Colonic mucosa (tissue), 4 donors: ENCODE measurements at places on chromosomes 1 and 21. TPM values are rescaled to one million over a fixed set of nuclear protein-coding genes. Genes with fewer than 3 reads are reported as not detected.
A peak's percentile ranks its signal among the peaks of the same experiment; 100 is the strongest.

The MROH7 gene
- 3.7 TPM for total RNA-seq

DNA sequence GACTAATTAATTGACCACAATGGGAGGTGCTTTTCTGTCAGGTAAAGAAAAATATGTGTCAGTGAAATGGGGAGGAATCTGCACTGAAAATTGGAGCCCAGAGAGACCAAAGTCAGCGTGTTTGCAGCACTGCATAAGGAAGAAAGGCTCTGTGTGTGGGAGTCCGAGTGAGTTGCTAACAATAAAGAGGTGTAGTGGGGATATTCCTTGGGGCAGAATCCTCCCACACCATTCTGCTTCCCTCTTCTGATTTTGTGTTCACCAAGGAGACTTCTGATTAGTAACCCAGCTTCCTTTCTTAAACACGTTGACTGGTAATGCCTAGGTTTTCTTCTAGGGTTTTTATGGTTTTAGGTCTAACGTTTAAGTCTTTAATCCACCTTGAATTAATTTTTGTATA, 240.5 kb downstream of the RPS6KC1 start:
- DNase-seq, result no peak

The TMCC2 gene
- 0.25 TPM for total RNA-seq

The IL22RA1 gene
- total RNA-seq, result 15.5 TPM

GRCh38 chr1:38658883-38659282, 200.7 kb downstream of the RRAGC start:
- DNase-seq, result no peak

The LCE1A gene
- not detected for total RNA-seq

GRCh38 chr1:174940646-174941175, 59.0 kb upstream of the CACYBP start:
- DNase-seq, result no peak

The FMO1 gene
- total RNA-seq, result not detected

GRCh38 chr1:56409112-56409691, 170.2 kb downstream of the PLPP3 start:
- peak; percentile 70 for DNase-seq

The SLC35F3 gene
- total RNA-seq, result 0.13 TPM

The TMOD4 gene
- 0.67 TPM for total RNA-seq

DNA sequence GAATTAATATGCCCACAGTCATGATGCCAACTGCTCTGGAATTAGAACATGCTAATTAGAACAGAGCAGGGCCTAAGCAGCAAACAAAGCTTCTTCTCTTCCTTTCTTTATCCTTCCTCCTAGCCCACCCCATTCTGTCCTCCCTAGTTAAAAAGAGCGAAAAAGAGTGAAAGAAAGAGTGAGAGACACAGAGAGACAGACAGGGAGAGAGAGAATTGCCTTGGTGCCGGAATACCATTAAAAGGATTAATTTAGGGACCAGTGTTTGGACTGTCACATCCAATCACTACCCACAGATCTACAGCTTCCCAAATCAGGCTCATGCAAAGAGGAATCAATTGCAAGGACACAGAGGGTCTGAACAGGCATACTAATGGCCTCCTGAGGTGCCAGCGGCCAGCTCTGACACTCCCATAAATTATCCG, 7.0 kb downstream of the ERI3 start:
- no peak for DNase-seq

The MEAF6 gene
- 40.6 TPM for total RNA-seq

GRCh38 chr1:229452956-229453801, 19.3 kb upstream of the ACTA1 start:
- no peak for DNase-seq

DNA sequence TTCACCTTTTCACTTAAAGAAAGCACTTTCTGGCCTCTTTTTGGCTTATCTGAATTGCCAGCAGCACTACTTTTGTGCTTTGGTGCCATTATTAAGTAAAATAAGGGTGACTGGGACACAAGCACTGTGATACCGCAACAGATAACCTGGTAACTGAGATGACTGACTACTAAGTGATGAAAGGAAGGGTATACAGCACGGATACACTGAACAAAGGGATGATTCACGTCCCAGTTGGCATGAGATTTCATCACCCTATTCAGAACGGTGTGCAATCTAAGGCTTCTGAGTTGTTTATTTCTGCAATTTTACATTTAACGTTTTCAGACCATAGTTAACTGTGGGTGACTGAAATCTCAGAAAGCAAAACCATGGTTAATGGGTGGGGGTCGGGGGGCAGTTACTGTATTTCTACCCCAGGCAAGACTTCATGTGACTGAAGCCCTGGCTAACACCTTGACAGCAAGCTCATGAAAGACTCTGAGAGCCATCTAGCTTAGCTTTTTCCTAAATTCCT, 102.8 kb downstream of the CLIC6 start:
- no peak for DNase-seq

The KIF14 gene
- 2.7 TPM for total RNA-seq

The CFAP45 gene
- total RNA-seq, result not detected

GRCh38 chr1:22875241-22875640, 97.4 kb downstream of the LACTBL1 start:
- DNase-seq, result no peak

The GBP5 gene
- total RNA-seq, result 3.0 TPM

The CLDN14 gene
- 0.17 TPM for total RNA-seq

- DNase-seq, result no peak
These were observed 54.7 kb upstream of the BEND5 start for GRCh38 chr1:48831120-48831978.

The ACP6 gene
- total RNA-seq, result 22.7 TPM

GRCh38 chr1:7592120-7592798, 178.8 kb upstream of the VAMP3 start:
- DNase-seq, result no peak

DNA sequence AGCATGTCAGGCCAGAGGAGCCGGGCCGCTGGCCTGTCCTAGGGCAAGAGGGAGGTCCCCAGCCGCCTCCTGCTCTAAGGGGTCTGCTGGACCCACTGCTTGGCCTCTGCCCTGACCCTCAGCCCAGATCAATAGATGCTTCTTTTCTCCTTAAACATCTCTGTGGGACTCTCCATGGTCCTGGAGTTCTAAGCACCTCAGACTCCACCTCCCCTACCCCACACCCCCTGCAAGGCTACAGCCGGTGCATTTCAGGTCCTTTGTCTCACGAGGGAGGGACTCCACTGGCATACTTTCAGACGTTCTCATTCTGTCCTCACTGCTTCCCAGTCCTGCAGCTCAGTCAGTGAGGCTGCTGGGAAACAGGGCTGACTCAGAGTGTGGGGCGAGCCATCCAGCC, 11.0 kb downstream of the CNTN2 start:
- DNase-seq, result no peak

- DNase-seq, result no peak
These were observed 329.2 kb downstream of the TGFB2 start for GRCh38 chr1:218674280-218674773.

GRCh38 chr1:174116042-174116441, 43.3 kb upstream of the RABGAP1L start:
- no peak for DNase-seq

The FCRL5 gene
- 1.8 TPM for total RNA-seq

The BTBD19 gene
- total RNA-seq, result 2.5 TPM

The LCE1B gene
- not detected for total RNA-seq

DNA sequence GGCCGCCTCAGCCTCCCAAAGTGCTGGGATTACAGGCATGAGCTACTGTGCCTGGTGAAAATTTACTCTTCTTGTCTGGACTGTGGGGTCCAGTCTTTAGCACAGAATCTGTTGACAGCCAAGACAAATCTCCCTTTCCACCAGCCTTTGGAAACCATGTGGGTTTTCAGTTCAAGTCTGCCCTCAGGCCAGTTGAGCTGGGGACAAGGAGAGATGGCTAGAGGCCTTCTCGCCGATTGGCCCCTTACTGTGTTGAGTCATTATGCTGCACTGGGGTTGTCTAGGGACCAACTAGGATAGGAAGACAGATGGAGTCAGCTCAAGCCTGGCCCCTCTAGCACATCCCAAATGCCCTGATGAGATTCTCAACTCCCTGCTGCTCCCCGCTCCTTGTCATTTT, 8.6 kb upstream of the NKAIN1 start:
- DNase-seq, result no peak

GRCh38 chr1:223721658-223722607, 9.6 kb downstream of the CAPN2 start:
- DNase-seq, result no peak

GRCh38 chr1:208047975-208048374, 137.1 kb upstream of the CD34 start:
- DNase-seq, result peak; percentile 47

The TTC34 gene
- 0.27 TPM for total RNA-seq

DNA sequence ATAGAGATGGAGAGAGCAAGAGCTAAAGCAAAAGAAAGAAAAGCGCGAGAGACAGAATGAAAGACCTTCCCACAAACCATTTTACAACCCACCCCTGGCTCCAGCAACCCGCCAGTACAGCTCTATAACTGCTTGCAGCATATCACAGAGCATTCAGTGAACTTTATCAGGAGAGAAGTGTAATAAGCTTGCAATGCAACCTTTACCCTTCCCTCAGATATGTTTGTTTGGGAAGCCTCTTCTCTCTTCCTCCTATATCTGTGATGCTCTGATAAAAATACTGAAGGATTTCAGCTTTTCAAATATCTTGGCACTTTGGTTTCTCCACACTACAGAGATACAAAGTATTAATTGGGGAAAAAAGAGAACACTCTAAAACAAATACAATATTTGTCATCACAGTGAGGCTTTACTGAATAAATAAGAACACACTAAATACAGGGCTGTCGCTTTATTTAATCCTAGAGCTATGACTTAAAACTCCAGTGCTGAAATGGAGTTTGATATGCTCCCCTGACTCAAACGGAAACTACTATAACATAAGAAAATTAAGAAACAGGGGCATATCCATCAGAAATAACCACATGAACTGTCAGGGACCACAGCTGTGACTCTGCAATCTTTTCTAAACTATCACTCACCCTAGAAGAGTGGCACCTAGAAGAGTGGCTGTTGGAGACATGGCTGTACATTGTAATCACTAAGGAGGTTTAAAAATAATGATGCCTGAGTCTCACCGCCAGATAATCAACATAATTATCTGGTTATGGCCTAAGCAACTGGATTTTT, 6.7 kb downstream of the CRP start:
- no peak for DNase-seq

The ITPKB gene
- total RNA-seq, result 16.9 TPM

DNA sequence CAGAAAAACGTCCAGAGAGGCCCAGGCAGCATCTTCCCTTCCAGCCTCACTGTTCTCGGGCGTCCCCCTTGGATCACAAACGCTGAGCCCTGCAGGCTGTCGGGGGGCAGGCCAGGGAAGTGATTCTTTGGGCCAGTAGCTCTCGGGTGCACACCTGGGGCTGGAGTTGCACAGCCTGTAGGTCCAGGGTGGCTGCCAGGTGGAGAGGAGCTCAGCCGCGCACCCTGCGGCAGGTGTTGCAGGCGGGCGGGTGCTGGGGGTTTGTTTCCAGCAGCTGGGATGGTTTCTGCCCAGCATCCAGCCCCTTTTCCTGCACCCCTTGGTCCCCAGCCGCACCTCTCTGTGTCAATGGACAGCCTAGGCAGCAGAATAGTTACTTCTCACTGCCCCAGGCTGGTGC, 15.7 kb downstream of the PRDM16 start:
- no peak for DNase-seq

- no peak for DNase-seq
These were observed 3.1 kb downstream of the GJA5 start for GRCh38 chr1:147757015-147757990.

The FMN2 gene
- 3.0 TPM for total RNA-seq

GRCh38 chr1:41245659-41246058, 3.6 kb upstream of the SCMH1 start:
- DNase-seq, result no peak

The XCL2 gene
- not detected for total RNA-seq

- no peak for DNase-seq
These were observed 726 bp upstream of the FCER1G start for GRCh38 chr1:161214369-161214768.

The RNF223 gene
- total RNA-seq, result 5.7 TPM

DNA sequence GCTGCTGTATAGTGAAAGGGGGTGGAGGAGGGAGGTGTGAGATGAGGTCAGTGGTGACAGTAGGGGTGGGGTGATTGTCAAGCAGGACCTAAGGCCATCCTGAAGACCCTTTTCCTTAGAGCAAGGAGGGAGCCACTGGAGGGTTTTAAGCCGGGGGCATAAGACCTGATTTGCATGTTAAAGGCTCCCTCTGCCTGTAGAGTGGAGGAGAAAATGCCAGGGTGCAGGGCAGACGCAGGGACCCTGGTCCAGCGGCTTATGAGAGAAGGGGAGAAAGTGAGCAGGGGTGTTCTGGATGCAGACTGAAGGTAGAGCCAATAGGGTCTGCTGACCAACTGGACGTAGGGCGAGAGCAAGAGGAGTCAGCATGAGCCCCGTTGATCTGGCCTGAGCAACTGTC, 154.1 kb downstream of the TRABD2B start:
- no peak for DNase-seq

GRCh38 chr21:42607525-42608102, 45.8 kb upstream of the PDE9A start:
- DNase-seq, result no peak

The VCAM1 gene
- 7.4 TPM for total RNA-seq

GRCh38 chr1:211929683-211930082, 99.1 kb upstream of the LPGAT1 start:
- no peak for DNase-seq

- DNase-seq, result no peak
These were observed 499.4 kb downstream of the NPHP4 start for GRCh38 chr1:5492846-5493245.

- DNase-seq, result no peak
These were observed 54.4 kb downstream of the EVI5 start for GRCh38 chr1:92730476-92730875.

- no peak for DNase-seq
These were observed 123.0 kb upstream of the TMPRSS2 start for GRCh38 chr21:41630917-41631316.

The VASH2 gene
- total RNA-seq, result 0.48 TPM

GRCh38 chr1:43302721-43303470, 2.1 kb downstream of the TIE1 start:
- peak; percentile 71 for DNase-seq

GRCh38 chr1:85311818-85312217, 35.4 kb upstream of the BCL10 start:
- no peak for DNase-seq

DNA sequence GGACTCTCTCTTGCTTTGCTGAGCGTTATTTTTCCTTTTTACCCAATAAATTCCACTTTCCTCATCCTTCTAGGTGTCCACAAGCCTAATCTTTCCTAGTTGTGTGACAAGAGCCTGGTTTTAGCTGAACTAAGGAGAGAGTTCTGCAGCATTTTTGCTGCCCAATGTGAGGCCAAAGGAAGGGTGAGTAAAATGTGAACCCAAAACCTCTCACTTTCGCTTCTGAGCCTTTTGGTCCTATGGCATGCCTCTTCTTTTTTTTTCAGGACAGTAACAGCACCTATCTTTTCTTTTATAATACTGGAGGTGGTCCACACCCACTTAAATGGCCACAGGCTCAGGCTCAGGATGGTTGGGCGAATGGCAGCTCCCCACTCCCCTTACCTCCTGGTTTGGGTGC, 111.1 kb downstream of the COP1 start:
- no peak for DNase-seq
